ENCODE measurements at places on chromosomes 1 and 21.

DNA sequence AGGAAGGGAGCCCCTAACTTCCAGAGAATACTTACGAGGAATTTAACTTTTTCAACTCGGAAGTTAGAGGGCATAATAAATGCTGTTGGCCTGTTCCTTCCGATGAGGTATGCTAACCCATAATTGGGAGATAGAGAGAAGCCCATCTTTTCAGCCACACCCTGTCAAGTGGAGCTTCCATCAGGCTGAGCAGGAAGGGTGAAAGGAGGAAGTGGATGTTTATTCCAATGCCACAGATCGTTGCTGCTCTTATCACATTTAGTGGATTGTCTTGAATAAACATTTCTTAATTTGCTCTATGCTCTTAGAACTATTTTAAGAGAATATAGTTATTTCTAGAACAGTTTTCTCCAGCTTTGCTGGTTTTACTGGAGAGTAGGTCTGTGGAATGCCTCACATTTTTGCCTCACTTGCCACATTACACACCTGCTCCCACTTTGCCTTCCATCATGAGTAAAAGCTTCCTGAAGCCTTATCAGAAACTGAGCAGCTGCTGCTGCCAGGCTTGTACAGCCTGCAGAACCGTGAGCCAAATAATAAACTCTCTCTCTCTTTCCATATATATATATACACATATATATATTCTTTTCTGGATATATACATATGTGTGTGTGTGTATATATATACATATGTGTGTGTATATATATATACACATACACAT, 60.0 kb upstream of the RGS21 start:
- no peak for DNase-seq

- no peak for DNase-seq
Measured at GRCh38 chr1:195530961-195531360, 1077.3 kb downstream of the KCNT2 start.

- DNase-seq = peak; percentile 52
Measured at GRCh38 chr1:183472488-183473216, at the start of gene SMG7. TSS of gene SMG7 (plus strand) at chr1:183472499. CDS start at chr1:183472621, 122 bp downstream.

GRCh38 chr1:92901699-92902405, 59.4 kb downstream of the DIPK1A start:
- DNase-seq = no peak

DNA sequence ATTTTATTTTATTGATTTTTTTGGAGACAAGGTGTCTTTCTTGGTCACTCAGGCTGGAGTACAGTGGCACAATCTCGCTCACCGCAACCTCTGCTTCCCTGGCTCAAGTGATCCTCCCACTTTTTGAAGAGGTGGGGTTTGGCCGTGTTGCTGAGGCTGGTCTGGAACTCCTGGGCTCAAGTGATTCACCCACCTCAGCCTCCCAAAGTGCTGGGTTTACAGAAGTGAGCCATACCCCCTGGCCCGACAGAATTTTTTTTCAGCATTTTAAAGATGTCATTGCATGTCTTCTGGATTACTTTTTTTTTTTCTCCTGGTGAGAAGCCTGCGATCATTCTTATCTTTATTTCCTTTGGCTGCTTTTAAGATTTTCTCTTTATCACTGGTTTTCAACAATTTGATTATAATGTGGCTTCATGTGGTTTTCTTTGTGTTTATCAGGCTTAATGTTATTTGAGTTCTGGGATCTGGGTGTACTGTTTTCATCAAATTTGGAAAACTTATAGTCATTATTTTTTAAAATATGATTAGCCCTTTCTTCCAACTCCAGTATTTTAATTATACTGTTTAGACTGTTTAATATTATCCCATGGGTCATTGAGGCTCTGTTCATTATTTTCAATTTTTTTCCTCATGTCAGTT, 23.1 kb upstream of the PTBP2 start:
- DNase-seq = no peak

GRCh38 chr21:28798798-28799197, 193.9 kb downstream of the LTN1 start:
- DNase-seq = no peak
